GM10248 (cell line): ENCODE measurements at places on chromosomes 3 and 15.

GRCh38 chr3:72482589-72483321 lies 365.5 kb downstream of the SHQ1 start:
- peak; percentile 63 for DNase-seq

DNA sequence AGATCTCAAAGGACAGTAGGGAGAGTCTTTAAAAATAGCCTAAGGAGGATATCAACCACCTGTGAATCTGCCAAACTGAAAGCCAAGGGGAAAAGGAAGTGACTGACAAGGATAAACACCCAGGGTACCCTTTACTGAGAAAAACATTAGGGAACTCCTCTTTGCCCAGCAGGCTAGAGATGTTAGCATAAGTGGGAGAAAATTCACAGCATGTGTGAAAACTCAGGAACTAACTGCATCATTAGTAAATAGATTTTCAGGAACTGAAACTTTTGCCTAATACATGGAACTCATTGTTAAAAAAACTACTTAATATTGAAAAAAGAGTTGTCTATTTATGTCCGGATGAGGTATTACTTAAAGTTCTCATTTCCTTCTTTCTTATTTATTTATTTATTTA lies 375.5 kb downstream of the NTRK3 start:
- DNase-seq, result no peak

DNA sequence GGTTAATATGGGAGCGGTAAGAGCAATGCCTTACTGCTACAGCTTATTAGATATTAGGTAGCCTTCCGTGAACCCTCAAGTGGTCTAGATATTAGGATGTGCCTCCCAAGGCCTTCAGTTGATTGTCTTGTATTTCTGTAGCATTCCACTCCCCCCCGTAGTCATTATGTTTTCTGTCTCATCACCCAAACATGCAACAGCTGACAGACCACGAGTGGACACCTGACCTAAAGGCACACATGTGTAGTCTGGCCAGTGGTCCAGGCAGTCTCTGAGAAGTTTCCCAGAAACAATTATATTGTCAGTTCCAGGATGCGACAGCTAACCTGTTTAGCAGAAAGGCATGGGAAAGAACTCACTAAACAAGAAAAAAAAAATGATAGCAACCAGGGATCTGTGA lies 1000.9 kb downstream of the AGBL1 start:
- DNase-seq, result no peak

GRCh38 chr3:46283881-46284450 lies 41.7 kb downstream of the CCR3 start:
- DNase-seq, result no peak

DNA sequence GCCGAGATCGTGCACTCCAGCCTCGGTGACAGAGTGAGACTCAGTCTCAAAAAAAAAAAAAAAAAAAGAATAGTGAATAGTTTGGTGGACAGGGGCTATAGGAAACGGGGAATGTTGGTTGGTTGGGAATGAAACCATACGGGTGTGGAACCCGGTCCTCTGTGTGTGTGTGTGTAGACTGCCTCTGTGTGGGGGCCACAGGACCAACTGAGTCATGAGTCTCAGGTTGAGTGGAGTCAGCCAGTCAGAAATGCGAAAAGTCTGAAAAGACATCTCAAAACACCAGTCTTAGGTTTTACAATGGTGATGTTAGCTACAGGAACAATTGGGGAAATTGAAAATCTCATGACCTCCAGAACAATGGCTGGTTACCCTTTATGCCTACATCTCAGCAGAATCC lies 44.5 kb downstream of the ZDHHC19 start:
- DNase-seq, result no peak

- DNase-seq, result no peak
Measured at GRCh38 chr3:172204716-172205115, 165.3 kb downstream of the FNDC3B start.

GRCh38 chr3:146948985-146949384 lies 343.8 kb upstream of the PLSCR5 start:
- DNase-seq, result no peak

GRCh38 chr15:34012461-34013028 lies 26.5 kb downstream of the AVEN start:
- DNase-seq, result no peak

DNA sequence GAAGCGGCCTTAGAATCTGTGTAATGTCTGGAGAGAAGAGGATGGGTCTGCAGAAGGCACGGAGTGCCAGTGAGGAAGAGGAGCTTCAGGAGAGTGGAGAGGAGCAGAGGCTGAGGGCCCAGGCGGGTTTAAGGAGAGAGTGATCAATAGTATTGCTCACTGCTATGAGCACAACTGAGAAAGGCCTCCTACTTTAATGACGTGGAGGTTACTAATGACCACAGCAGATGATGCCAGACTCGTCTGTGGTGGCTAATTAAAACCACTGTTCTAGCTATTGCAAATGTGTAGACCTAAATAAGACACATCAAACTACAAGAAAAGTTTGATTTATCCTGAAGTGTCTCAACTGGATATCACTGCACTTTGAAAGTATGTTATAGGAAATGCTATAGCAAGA lies 33.2 kb downstream of the MTMR10 start:
- no peak for DNase-seq

DNA sequence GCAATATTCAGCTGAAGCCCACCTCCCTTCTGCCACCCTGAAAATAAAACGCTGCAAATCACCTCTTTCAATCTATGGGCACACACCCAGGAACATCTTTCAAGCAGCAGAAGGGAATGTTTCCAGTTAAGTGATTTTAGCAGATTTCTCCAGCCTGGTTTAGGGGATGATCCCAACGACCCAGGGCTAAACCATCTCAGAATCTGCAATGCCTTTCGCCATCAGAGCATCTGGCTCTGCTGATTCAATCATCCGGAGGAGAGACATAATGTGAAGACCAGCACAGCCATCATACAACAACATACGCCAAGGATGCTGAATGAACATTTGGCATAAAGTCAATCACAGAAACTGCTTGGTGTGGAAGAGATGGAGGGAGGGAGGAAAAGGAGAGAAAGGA lies 15.5 kb upstream of the LRRN1 start:
- no peak for DNase-seq

- DNase-seq, result no peak
Measured at GRCh38 chr3:77262361-77262760, 222.5 kb downstream of the ROBO2 start.

GRCh38 chr15:78259232-78259631 lies 5.1 kb upstream of the DNAJA4 start:
- DNase-seq, result no peak

DNA sequence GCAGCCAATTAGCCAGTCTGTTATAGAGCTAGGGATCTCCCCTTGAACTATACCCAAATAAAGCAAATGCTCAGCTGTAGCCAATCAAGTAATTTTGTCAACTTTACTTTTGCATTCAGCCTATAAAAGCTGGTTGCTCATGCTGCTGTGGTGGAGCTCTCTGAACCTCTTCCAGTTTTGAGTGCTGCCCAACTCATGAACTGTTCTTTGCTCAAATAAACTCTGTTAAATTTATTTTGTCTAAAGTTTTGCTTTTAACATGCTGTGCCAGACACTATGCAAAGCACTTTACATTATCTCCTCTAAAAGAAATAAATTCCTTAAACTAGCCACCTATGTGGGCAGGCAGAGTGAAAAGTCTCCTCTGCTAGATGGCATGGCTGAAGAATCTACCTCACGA lies 51.6 kb upstream of the PXYLP1 start:
- no peak for DNase-seq

GRCh38 chr3:138066972-138067371 lies 48.4 kb downstream of the DZIP1L start:
- no peak for DNase-seq

DNA sequence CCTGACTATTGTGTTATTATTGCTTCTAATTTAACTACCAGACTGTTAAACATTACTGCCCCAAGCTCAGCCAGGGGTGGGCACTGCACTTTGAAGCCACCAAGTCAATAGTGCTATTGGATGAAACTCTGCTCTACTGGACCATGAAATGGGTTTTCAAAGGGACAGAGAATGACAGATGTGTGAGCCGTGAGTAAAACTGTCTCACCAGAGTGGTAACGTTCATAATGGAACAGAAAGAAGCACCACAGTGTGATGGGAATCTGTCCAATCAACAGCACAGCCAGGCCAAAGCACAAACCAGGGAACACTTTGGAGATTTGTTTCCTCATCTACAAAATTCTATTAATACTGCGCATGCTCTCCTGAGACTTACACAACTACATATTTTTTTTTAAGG lies 171.8 kb upstream of the LPP start:
- DNase-seq, result no peak

- no peak for DNase-seq
Measured at GRCh38 chr15:38490242-38490922, 36.5 kb downstream of the FAM98B start.

GRCh38 chr15:77181305-77182074 lies 110.6 kb upstream of the TSPAN3 start:
- peak; percentile 49 for DNase-seq

DNA sequence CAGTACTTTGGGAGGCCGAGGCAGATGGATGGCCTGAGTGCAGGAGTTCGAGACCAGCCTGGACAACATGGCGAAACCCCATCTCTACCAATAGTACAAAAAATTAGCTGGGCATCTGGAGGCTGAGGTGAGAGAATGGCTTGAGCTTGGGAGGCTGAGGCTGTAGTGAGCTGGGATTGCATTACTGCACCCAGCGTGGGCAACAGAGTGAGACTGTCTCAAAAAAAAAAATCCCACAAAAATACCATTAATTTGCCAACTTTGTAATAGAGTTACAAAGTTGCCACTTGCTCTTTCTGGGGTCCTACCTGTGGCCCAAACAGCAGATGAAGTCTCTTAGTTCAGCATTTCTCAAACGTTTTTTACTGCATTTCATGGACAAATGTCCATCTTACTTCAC lies 6.0 kb upstream of the TFRC start:
- no peak for DNase-seq

- no peak for DNase-seq
Measured at GRCh38 chr3:73848173-73848906, 223.6 kb upstream of the PDZRN3 start.

DNA sequence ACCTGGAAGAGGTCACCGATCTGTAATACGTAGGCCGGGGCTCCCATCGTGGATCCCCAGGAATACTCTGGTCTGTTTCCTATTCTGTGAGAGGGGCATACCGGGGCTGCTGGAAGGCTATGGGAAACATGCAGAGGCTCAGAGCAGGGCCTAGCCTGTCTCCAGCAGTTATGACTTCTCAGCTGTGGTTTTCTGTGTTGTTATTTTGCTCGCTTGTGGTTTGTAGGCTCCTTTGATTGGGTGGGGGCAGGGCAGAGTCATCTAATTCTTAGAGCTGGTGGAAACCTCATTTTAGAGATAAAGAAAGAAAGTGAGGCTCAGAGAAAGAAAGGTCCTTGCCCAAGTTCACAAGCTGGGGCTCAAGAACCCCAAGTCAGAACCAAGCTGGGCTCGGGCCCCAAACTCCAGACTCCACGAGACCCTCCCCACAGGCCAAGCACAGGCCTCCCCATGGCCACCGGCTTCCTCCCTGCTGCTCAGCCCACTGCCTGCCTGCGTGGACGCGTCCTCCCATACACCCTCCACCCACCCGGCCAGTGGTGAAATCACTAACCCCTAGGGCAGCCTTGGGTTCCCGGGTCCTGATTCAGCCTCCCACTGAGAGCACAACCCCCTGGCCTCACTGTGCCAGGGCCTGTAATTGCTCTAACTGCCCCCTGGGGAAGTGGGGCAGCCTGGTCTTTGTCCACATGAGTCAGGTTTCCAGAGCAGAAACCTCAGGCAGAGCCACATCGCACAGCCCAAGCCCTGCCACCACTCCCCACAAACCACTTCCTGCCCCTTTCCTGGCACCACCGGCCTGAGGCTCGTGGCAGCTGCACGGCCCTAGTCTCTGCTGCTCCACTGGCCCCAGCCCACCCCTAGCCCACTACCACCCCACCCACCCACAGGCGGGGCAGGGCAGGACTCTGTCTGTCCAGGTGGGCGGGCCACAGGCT lies 270.8 kb downstream of the UACA start:
- peak; percentile 71 for DNase-seq

DNA sequence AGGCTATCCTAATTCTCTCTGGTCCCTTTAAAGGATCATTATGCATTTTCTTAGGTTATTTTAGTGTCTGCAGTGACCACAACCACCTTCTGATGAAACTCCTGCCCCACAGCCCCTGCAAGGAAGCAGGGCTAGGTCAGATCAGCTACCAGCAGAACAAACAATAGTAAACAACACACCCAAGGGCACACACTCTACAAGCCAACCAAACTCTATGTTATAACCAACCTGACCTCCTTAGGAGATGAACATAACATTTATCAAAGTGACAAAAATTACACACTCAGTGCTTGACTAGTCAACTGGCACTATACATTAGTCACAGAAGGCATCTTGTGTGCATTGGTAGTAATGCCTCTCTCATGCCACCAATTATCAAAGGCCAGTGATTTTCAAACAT lies 17.3 kb downstream of the DENND6A start:
- no peak for DNase-seq

GRCh38 chr15:75051191-75051608 lies 27.8 kb downstream of the PPCDC start:
- no peak for DNase-seq

DNA sequence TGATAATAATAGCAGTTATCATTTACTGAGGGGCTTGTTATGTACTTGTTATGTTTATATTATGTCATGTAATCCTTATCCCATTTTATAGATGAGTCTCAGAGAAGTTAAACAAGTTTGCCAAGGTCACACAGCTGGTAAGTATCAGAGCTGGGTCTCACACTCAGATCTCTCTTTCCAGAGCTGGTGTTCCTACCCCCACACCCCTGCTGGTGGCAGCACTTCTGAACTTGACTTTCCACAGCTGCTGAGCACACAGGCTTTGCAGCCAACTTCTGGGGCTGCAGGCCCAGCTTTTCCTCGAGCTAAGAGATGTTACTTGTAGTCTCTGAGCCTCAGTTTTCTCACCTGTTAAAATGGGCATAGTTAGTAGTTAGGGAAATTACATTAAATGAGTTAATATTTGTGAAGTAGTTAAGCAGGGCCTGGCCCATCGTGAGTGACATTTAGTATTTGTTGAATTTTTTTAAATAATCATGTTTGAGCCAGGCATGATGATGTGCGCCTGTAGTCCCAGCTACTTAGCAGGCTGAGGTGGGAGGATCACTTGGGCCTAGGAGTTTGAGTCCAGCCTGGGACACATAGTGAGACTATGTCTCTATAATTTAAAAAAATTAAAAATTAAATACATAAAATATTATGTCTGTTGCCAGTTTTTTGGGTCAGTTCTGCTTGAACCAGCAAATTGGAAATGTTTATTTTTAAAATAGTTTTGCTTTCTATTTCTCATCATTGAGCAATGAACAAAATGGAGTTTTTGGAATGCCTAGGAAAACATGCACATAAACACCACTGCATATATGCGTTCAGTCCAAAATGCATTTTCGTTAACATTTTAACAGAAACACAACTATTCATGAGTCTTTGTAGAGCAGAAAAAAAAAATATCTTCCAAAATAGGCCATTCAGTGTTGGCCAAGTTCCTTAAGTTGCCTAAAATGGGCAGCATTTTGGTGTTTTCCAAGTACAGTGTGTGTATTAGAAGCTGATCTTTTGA lies 87.3 kb downstream of the SMAD6 start:
- DNase-seq, result no peak

- DNase-seq, result no peak
Measured at GRCh38 chr15:90866161-90866715, 2.1 kb upstream of the FURIN start.

- DNase-seq, result no peak
Measured at GRCh38 chr3:166123088-166123487, 285.9 kb upstream of the BCHE start.

GRCh38 chr3:104523136-104523535 lies 843.6 kb upstream of the ALCAM start:
- DNase-seq, result peak; percentile 15

GRCh38 chr3:197204736-197205135 lies 93.7 kb downstream of the DLG1 start:
- no peak for DNase-seq
